RKO (cell line): ENCODE measurements at places on chromosomes 13 and 19.

DNA sequence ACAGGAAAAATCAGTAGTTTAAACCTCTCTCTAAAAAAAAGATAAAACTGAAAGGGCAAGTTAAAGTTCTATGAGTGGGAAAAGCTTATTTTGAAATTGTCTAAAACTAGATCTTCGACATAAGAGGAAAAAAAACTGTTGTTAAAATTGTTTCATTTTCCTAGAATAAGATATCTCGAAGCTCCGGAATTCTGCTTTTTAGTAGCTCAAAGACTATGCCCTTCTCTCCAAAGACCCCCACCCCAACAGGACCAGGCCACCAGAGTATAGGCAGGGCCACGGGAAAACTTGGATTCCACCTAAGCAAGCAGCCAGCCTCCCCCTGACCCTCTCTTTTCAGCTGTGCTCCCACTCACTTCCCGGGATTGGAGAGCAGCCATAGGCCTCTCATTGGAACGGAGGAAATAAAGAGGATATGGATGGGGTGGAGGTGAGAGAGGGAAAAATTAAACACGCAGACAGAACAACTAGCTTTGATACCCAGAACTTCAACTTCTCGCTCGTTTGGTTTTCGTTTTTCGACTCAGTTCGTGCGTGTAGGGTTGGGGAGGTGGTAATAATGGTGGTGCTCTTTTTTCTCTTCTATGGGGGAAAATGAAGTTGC lies 3.0 kb downstream of the POU4F1 start:
- DNase-seq = no peak

DNA sequence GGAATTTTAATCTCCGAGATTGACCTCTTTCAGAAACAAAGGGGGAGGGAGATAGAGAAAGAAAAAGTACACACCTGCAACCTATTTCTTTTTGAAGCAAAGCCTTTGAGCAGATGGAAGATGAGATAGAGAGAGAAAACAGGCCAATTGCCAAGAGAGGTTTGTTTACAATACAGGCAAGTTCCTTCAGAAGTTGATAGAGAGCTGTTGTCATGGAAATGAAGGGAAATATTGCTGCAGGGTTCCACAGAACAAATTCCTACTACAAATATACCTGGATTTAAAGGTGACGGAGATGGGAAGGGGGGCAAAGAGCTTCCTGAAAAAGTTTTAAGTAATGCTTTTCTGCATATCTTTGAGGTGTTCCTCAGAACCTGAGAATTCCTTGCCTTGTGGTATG lies 388.4 kb downstream of the NDFIP2 start:
- DNase-seq = no peak

GRCh38 chr13:40172878-40173277 lies 493.6 kb downstream of the FOXO1 start:
- DNase-seq = no peak

- no peak for DNase-seq
Measured at GRCh38 chr13:44780591-44781280, 204.6 kb upstream of the TSC22D1 start.

- no peak for DNase-seq
Measured at GRCh38 chr19:13978351-13979243, 26.3 kb downstream of the DCAF15 start.

- no peak for DNase-seq
Measured at GRCh38 chr19:16207490-16208025, 9.8 kb downstream of the AP1M1 start.

GRCh38 chr13:106799781-106800335 lies 231.9 kb upstream of the ARGLU1 start:
- DNase-seq = no peak

DNA sequence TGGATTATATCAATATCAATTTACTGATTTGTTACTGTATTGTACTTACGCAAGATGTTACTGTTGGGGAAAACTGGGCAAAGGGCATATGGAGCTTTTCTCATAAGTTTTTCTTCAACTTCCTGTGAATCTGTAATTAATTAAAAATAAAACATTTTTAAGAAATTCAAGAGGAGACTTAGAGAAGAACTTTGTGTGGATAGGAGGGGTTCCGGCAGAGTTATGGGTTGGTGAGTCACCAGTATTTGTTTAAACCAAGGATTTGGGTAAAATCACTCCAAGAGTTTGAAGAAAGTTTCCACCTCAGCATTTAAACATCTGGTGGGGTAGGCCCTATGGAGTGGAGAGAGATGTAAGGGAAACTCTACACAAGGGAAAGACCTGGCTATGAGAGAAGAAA lies 379.6 kb downstream of the TSHZ3 start:
- DNase-seq = no peak

DNA sequence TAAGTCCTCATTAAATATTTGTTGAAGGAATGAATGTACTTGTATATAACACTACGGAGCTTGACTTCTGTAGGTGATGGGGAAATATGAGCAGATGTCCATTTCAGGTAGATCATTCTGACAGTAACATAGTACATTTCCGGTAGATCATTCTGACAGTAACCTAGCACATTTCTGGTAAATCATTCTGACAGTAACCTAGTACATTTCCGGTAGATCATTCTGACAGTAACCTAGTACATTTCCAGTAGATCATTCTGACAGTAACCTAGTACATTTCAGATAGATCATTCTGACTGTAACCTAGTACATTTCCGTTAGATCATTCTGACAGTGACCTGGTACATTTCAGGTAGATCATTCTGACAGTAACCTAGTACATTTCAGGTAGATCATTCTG lies 2.5 kb downstream of the PHF11 start:
- no peak for DNase-seq

GRCh38 chr13:101307181-101307701 lies 109.1 kb downstream of the NALCN start:
- no peak for DNase-seq

DNA sequence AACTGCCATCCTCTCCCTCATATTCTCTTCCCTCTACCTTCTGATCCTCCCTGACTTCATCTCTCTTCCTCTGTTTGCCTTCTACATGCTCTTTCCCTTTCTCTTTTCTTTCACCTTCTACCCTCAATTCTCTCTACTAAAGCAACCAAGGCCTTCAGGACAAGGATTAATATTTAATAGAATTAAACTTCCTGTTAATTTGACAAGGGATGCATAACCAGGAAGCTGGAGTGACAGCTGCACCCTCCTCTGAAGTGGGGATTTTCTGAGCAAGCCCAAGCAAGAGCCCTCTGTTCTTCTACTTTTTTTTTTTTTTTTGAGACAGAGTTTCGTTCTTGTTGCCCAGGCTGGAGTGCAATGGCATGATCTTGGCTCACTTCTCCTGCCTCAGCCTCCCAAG lies 63.4 kb upstream of the MED4 start:
- DNase-seq = no peak

GRCh38 chr13:80850771-80851170 lies 509.8 kb upstream of the SPRY2 start:
- no peak for DNase-seq

DNA sequence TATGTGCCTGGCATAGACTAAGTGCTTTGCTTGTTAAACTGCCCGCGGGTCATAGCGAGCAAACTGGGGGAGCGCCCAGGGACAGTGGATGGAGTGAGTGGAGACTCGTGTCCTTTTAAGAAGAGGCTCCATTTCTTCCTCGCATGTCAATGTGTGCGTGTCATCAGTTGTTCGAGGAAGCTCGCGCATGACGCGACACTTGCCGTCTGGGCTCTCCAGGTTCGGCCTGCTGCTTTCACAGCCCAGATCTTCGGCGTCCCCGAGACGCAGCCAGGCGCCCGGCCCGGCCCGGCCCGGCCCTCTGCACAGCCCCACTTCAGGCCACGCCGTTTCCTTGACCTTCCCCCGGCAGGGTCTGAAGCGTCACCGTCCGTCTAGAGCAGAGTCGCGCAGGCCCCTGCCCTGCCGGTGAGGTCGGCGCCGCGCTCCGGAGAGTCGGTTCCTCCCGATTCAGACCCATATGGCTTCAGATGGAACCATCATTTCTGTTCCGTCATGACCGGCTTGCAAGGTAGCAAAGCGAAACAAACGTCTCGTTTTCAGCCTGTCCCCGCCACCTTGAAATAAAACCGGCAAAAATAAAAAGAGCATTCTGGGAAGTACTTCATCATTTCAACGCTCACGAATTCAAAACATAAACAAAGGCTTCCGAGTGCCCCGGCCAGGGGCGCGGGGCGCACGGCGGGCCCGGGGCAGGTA lies 599 bp upstream of the ARHGEF7 start:
- DNase-seq = no peak

- no peak for DNase-seq
Measured at GRCh38 chr19:17268754-17269153, 1.5 kb downstream of the BABAM1 start.

DNA sequence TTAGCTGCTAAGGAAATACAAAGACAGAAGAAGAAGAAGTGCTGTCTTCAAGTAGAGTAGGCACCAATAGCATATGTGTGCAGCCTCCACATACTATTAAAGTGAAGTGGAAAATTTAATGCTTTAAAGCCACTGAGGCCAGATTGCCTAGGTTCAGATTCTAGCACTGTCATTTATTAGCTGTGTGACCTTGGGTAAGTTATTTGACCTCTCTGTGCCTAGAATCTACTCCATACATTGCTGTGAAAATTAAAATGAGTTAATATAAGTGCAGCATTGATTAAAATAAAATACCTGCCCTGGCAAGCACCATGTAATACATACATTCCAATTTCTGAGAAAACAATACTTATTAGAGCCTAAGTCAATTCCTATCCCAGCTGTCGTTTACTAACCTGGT lies 110.5 kb downstream of the FRY start:
- DNase-seq = no peak

- DNase-seq = peak; percentile 30
Measured at GRCh38 chr13:113297370-113298042, 467 bp downstream of the LAMP1 start.

- no peak for DNase-seq
Measured at GRCh38 chr13:113756441-113757097, 2.5 kb upstream of the TMEM255B start.

DNA sequence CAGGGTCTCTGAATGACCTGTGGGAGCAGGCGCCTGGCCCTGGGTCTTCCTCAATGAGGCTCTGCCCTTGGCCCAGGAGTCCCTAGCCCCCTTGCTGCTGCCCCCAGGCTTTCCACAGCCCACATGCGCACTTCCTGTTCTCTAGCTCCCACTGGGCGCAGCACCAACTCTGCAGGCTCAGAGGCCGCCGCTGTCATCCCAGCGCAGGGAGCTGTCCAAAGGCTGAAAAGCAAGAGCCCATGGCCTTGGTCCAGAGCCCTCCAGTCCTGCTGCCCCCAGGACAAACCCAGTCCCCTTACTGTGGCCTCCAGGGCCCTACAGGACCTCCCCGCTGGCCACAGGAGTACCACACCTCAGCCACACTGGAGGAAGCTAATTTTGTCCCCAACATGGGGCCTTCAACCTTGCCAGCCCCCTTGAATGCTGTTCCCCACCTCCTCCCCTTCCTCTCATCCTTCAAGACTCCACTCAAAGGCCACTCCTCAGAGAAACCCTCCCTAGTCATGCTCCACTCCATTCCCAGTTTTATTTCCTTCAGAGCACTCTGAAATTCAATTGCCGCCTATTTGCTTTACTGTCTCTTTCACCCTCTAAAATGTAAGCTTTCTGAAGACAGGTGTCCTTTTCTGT lies 8.0 kb upstream of the POU2F2 start:
- DNase-seq = peak; percentile 71

GRCh38 chr13:46687810-46688209 lies 109.2 kb downstream of the ESD start:
- peak; percentile 11 for DNase-seq

DNA sequence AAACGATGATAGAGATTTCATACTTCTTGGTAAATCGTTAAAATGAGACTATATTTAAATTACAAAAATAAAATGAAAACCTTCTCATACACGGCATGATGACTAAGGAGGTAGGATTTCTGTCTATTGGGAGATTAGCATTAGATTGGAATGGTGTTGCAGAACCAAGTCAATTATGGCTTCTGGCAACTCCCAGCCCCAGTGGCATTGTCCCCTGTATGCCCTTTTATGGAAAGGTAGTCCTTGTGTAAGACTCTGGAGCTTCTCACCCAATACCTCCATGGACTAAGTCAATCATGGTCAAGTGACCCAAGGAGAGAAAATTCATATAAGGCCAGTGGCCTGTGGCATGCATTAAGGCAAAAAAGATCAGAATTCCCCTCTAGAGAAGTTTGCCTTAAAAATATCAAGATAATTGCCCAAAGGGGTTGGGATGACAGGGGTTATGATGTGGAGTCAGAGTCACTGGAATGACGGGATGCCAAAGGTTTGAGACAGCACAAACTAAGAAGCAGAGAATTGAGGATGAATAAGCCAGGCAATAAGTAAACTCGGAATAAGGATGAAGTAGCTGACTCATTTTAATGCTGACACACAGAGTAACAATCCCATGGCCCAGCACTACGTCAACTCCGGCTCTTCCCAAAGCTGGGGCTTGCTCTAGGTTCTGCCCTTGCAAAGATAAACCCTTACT lies 57.8 kb upstream of the POSTN start:
- DNase-seq = peak; percentile 88

DNA sequence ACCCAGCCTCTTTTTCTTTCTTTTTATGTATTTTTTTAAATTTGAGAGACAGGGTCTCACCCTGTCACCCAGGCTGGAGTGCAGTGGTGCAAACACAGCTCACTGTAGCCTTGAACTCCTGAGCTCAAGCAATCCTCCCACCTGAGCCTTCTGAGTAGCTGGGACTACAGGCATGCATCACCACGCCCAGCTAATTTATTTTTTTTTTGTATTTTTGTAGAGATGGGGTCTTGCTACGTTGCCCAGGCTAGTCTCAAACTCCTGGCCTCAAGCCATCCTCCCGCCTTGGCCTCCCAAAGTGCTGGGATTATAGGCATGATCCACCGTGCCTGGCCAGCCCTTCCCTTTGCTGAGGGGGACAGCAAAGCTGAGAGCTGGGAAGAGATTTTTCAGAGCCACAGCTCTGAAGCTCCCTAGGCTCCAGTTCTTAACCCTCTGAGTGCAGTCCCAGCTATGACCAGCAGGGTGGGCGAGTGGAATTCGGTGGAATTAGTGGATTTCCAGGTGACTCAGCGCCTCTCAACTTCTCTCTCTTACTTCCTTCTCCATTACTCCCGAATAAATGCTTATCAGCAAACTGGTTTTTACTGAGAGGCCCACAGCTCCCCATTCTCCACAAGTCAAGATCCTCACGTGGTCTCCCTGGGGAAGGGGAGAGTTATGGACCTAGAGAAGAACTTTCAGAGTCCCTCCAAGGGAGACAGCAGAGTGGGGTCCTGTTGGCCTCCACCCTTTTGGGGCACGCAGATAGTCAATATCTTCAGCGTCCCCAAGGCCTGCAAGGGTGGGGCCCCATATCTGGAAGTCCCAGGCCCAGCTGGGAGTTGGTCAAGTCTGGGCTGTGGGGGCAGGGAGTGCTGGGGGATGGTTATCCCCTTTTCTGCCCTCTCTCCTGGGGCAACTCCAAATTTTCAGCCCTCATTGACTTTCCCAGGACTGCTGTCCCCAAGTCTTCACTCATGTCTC lies 1.2 kb downstream of the BLVRB start:
- peak; percentile 91 for DNase-seq

DNA sequence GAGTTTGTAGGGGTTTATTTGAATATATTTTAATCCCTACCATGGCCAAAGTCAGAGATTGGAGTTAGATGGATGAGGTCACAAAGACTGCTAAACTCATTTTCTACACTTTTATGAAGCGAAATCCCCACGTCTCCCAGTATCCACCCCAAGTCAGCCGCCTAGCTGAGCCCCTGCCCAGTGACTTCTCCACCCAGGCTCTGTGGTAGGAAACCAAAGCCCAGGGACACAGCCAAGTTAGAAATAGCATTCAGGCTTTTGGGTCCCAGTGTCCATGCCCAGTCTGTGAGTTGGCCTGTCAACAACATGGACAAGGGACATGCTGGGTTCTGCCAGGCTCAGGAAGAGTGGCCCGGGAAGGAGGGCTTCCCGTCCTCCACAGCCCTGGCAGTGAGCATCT lies 474.0 kb downstream of the FOXO1 start:
- DNase-seq = no peak

GRCh38 chr19:12777217-12778016 lies 2.1 kb upstream of the HOOK2 start:
- no peak for DNase-seq
